CD8-positive, alpha-beta memory T cell (primary cell): ENCODE measurements at places on chromosomes 3 and 15. TPM values are rescaled to one million over a fixed set of nuclear protein-coding genes. Genes with fewer than 3 reads are reported as not detected.
A peak's percentile ranks its signal among the peaks of the same experiment; 100 is the strongest.

GRCh38 chr3:26894443-26894842, 271.9 kb downstream of the LRRC3B start:
- no peaks in the 10 kb centered on the region for H3K36me3 ChIP-seq
- H3K4me3 ChIP-seq, result no peak overlapping the region
- H3K27ac ChIP-seq, result no peak overlapping the region
- no peaks in the 10 kb centered on the region for H3K4me1 ChIP-seq
- no peaks in the 10 kb centered on the region for H3K27me3 ChIP-seq

DNA sequence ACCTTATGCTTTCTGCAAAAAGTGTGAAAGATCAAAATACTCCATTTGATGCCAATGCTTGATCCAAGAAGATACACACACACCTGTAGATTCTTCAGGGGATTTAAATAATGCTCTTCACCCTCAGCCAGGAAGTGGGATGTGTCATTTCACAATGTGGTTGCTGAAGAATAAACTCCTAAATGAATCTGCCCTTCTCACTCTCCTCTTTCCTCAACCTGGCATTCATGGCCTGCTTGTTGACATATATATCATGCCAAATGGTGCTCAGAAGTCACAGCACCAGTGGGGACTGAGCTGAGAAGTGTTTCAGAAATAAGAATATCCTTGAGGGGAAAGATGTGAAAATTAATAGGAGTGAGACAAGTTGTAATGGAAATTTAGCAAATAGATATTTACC, 146.6 kb upstream of the ARHGEF26 start:
- no peak for DNase-seq
- no peaks in the 10 kb centered on the region for H3K4me1 ChIP-seq
- H3K4me3 ChIP-seq, result no peak overlapping the region

CFAP44 gene
- total RNA-seq, result 5.3 TPM

PLSCR1 gene
- total RNA-seq, result 19.1 TPM

GRCh38 chr15:51912528-51912927, 59.0 kb downstream of the LEO1 start:
- no peak overlapping the region for H3K4me3 ChIP-seq
- no peak overlapping the region for H3K27ac ChIP-seq
- peaks cover 12% of the 10 kb centered on the region for H3K36me3 ChIP-seq
- no peaks in the 10 kb centered on the region for H3K4me1 ChIP-seq
- no peaks in the 10 kb centered on the region for H3K27me3 ChIP-seq

SLCO3A1 gene
- total RNA-seq, result 10.8 TPM

ADIPOQ gene
- total RNA-seq, result not detected

DNA sequence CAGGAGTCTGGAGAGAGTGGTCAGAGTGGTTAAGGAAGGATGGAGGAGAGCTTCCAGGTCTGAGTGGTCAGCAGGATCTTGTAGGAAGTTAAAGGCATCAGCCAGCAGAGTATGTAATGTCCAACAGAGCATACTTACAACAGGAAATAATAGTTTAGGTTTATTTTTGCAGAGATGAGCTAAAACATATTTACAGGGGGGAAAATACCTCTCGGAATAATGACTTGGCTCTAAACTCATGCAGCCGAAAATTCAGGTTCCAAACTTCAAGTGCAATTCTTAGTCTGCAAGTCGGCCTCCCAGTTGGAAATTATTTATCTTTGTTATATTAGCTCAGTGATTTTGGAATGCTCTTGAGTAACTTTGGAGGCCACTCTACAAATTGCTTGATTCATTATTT, 385.0 kb upstream of the C2CD4B start:
- no peak overlapping the region for H3K27ac ChIP-seq
- no peaks in the 10 kb centered on the region for H3K4me1 ChIP-seq
- no peak for DNase-seq
- H3K27me3 ChIP-seq, result peaks cover 5% of the 10 kb centered on the region

DNA sequence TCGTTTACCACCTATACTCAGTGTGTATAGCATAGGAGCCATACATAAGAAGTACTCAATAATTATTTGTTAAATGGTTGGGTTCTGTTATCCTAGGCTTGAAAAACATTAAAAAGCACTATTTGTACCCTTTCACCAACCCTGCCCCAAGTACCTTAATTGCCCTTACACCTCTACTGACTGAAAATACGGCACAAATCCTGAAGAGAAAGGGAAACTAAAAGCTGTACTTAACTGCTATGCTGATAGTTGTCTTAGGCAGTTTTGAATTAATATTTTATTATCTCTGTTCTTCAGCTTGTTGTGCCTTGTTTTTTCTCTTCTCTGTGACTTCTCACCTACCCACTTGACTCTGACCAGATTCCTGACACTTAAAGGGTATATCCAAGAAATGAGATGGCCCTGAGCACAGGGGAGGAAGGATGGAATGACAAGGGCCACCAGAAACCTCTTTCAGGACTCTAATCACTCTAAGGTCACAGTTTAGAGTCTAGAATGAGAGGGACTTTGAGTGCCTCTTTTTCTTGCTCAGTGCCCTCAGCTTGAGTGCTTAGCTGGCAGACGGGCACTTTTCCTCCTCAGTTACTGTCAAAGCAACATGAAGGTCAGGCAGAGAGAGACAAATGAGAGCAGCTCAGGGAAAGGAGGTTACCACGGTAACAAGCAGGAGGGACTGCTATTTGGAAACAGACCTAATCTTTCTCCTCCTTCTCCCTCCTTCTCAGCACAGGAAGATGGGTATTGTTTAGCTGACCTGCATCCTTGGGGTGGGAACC, 136.5 kb downstream of the ZNF609 start:
- no peak for DNase-seq
- no peaks in the 10 kb centered on the region for H3K27me3 ChIP-seq
- peak overlapping the region; percentile 21 for H3K4me3 ChIP-seq
- peak overlapping the region; percentile 49 for H3K27ac ChIP-seq
- H3K36me3 ChIP-seq, result no peaks in the 10 kb centered on the region

DNA sequence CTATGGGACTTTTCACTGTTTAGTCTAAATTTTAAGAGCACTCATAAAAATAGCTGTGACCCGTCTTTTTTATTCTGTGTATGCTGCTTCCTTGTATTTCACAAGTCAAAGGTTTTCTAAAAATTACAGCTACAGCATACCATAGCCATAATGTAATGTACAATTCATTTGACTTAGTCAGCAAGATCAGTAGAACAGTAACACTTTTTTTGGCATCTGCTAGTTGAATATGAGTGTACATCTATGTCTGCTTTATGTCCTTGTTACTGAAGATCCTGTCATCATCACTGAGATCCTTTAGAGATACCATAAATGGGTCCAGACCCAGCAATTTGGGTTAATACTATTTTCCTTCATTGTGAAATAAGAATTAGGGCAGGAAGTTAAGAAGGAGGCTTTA, 42.2 kb downstream of the CMSS1 start:
- no peaks in the 10 kb centered on the region for H3K4me1 ChIP-seq
- no peak overlapping the region for H3K4me3 ChIP-seq
- no peak for DNase-seq
- H3K36me3 ChIP-seq, result no peaks in the 10 kb centered on the region
- H3K27me3 ChIP-seq, result no peaks in the 10 kb centered on the region
- no peak overlapping the region for H3K27ac ChIP-seq

DNA sequence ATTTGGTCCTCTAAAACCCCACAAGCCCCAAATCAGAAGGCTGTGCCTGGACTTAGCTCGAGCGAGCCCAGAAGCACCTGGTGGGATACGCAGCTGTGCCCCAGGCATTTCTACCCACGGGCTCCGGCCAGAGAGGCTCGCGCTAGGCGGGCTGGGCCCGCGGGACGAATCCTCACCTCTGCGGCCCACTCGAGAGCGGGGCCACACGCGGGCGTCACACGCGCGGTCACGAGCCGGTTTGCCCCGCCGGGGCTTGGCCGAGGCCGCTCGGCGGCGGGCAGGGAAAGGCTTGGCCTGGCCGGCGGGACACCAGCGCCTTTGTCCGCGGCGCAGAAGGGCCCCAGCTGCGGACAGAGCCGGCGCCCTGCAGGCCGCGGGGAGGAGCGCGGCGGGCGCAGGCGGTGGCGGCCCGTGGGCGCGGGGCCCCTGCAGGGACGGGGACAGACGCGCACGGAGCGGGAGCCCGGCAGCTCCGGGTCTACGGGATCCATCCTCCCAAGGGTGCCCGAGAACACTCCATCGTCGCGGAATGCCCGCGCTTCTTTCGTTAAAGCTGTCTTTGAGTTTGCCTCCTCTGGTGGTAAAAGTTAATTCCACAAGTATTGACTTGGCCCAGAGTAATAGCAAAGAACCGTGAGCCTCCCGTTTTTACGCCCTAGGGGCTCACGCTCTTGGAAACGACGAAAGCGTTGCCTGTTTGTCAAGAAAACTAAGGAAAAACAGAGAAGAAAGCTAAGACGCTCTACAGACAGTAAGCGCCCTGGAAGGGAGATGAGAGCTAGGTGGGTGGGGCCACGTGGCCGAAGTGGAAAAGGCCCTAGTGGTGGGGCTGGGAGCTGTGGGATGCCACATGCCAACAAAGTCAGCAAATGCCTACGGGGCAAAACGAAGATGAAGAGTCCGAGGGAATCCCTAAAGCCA, 26.4 kb downstream of the TYRO3 start:
- H3K4me3 ChIP-seq, result peak overlapping the region; percentile 37
- DNase-seq, result no peak
- H3K27me3 ChIP-seq, result no peaks in the 10 kb centered on the region
- H3K4me1 ChIP-seq, result no peaks in the 10 kb centered on the region
- no peak overlapping the region for H3K27ac ChIP-seq

GRCh38 chr15:91258415-91258759, 158.3 kb downstream of the SV2B start:
- no peaks in the 10 kb centered on the region for H3K4me1 ChIP-seq
- H3K27ac ChIP-seq, result no peak overlapping the region
- no peak overlapping the region for H3K4me3 ChIP-seq
- no peak for DNase-seq
- peaks cover 6% of the 10 kb centered on the region for H3K27me3 ChIP-seq

PLSCR5 gene
- total RNA-seq, result not detected

GRCh38 chr3:187728940-187729583, 16.2 kb downstream of the BCL6 start:
- DNase-seq, result no peak
- peaks cover 37% of the 10 kb centered on the region for H3K36me3 ChIP-seq
- no peaks in the 10 kb centered on the region for H3K27me3 ChIP-seq

DNA sequence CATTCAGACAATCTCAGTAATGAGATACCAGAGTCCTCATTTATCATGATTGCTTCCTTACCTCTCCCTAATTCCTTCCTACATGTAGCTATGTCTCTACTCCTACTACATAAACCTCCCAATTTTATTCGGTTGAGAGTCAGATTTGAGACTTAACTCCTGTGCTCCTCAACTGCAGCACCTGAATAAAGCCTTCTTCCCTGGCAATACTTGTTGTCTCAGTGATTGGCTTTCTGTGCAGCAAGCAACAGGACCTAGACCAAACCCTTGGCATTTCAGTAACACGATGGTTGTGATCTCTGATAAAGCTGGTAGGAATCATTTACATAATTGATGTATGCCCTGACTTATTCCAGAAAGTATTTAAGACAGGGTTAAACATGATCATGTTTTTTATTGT, 106.7 kb upstream of the NANOGP8 start:
- no peak overlapping the region for H3K27ac ChIP-seq
- no peak overlapping the region for H3K4me3 ChIP-seq
- no peaks in the 10 kb centered on the region for H3K36me3 ChIP-seq
- no peaks in the 10 kb centered on the region for H3K27me3 ChIP-seq
- no peak for DNase-seq
- no peaks in the 10 kb centered on the region for H3K4me1 ChIP-seq

- H3K27ac ChIP-seq, result no peak overlapping the region
- no peak for DNase-seq
- no peaks in the 10 kb centered on the region for H3K27me3 ChIP-seq
- H3K4me3 ChIP-seq, result no peak overlapping the region
- H3K36me3 ChIP-seq, result no peaks in the 10 kb centered on the region
Observed at GRCh38 chr3:184842433-184842832, 30.5 kb downstream of the VPS8 start.

ECE2 gene
- not detected for total RNA-seq

DNA sequence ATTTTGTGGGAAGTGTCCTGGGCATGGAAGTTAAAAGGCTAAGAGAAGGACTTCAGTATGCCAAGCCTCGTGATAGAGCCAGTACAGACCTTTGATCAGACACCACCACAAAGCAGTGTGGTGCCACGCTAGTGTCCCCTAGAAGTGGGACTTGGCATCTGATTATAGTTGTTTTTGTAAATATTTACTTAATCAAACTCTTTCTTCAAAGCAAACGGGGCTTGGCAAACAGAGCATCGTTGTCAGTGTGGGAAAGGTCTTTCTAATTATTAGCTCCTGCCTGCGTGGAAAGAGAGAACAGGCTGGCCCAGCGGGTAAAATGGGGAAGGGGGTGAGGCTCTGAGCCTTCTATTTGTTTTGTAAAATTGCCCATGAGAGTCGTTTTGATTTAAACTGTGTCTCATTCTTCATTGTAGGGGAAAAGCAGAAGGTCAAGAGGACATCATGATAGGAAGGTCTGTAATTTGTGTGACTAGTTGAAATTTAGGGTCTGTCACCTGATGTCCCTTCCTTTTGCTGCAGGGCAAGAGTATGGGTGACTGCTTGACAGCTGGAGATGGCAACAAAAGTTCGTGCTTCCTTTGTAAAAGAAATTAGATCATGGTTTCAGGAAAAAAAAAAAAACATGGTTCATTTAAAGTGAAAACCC, 105.0 kb downstream of the IQCH start:
- no peaks in the 10 kb centered on the region for H3K36me3 ChIP-seq
- H3K4me3 ChIP-seq, result no peak overlapping the region
- H3K4me1 ChIP-seq, result no peaks in the 10 kb centered on the region

SERPINI2 gene
- total RNA-seq, result not detected

- no peaks in the 10 kb centered on the region for H3K27me3 ChIP-seq
- no peak for DNase-seq
- H3K27ac ChIP-seq, result no peak overlapping the region
- no peaks in the 10 kb centered on the region for H3K4me1 ChIP-seq
- H3K4me3 ChIP-seq, result no peak overlapping the region
Observed at GRCh38 chr15:87492321-87492720, 764.2 kb downstream of the NTRK3 start.
